ENCODE measurements at places on chromosomes 6 and 20.
A peak's percentile ranks its signal among the peaks of the same experiment; 100 is the strongest.

DNA sequence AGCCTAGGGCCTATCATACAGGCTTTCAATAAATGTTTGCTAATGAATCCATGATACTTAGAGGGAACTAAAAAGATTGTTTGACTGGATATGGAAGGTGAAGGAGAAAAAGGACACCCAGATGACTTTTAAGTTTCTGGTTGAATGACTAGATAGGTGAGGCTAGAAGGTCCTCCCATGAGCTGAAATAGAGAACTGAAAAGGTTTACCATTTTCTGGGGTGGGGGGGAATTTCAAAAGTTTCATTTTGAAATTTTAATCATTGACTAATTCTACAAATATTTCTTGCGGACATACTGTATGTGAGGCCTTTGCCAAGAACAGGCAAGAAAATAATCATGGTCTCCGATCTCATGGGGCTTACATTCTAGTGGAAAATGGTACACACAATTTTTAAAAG lies 17.9 kb upstream of the ZBTB2 start:
- DNase-seq: no peak

GRCh38 chr6:12903246-12903645 lies 186.7 kb downstream of the PHACTR1 start:
- DNase-seq: no peak

- no peak for DNase-seq
Observed at GRCh38 chr20:3797592-3798372, 1.7 kb downstream of the CDC25B start.

DNA sequence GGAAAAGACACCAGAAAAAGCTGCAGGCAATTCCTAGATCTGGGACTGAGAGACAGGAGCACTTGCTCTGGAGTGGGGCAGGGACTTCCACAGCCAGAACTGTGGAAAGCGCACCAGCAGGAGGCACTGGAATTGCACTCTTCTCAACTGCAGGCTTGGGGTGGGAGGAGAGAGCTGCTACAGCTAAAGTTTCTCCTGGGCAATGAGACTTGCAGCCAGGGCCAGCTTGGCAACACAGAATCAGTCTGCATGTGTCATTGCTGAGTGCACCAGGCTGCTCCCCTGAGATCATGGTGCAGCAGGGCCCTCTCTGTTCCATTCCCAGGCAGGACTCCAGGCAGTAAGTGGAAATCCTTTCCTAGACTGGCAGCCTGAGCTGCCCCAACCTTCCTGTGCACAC lies 145.8 kb downstream of the INSM1 start:
- DNase-seq: no peak

DNA sequence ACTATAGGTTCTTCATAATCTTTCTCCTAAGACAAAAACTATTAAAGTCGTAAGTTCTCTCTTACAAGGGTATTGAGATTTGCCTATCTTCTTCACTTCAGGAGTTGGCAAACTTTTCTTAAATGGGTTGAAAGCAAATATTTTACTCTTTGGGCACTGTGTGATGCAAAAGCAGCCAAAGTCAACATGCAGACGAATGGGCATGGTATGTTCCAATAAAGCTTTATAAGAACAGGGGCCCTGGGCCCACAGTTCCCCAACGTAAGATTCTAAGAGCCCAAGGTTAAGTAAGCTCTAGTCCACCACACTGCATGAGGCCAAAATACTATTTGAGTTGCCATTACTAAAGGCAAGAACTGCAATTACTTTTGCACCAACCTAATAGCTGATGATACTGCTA lies 11.5 kb downstream of the CD164 start:
- no peak for DNase-seq

DNA sequence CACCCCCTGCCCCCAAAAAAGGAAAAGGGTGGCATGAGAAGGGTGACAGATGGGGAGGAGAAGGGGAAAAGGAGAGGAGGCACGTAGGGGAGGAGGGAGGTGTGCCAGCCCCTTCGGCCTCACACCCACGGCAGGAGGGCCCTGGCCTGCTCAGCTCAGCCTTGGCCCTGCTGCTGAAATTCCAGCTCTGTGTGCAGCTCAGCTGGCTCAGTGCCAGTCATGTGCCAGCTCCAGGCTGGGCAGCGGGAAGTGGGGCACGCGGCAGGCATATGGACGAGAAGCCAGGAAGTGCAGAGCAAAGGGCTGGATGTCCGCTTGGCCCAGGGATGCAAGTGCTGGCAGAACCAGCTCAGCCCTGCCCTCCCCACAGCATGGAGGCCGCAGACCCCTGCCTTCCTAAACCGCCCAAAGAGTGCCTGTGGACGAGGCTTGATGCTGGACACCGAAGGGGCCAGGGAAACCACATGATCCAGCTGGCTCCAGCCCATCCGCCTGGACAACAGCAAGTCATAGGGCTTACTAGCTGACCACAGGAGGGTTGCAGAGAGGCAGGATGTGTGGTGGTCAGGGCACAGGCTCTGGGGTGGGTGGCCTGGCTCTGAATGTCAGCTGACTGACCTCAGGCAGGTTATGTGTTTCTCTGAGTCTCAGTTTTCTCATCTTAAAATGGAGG lies 60.2 kb downstream of the NOL4L start:
- no peak for DNase-seq

- DNase-seq: no peak
Observed at GRCh38 chr6:41302638-41303037, 16.2 kb upstream of the TREM1 start.

DNA sequence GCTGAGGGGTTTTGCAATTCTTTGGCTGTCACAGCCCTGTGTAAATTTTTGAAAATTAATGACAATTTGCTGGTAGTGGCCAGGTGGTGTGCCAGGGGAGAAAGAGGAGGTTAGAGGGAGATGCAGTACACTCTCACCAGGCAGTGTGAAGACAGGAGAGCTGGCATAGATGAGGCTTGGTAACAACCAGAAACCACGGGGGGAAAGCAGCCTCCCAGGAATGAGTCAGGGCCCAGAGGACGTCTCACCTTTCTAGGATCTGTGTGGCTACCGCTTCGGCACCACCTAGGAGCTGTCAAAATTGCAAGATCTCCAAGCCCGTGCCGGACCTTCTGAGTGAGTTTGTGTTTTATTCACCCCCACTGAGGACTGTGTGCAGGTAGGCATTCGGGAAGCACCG lies 171.4 kb downstream of the PACRG start:
- DNase-seq: no peak

- no peak for DNase-seq
Observed at GRCh38 chr6:100173211-100173610, 179.2 kb upstream of the MCHR2 start.

DNA sequence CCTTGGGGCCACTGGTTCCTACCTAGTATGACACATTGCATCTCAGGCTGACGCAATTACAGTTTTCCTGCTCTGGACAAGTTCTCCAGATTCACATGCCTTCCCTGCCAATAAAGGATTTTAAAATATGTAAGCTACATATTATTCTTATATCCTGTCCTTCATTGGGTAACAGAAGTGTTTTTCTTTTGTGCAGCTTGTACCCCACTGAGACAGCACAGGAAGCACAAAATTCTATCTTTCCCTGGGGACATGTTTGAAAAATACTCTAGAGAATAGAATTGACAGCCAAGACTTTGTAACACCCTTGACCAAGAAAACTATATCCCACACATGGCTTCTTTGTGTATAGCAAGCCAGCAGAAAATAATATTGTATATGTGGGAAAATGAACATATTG lies 456.8 kb downstream of the MAFB start:
- DNase-seq: no peak

DNA sequence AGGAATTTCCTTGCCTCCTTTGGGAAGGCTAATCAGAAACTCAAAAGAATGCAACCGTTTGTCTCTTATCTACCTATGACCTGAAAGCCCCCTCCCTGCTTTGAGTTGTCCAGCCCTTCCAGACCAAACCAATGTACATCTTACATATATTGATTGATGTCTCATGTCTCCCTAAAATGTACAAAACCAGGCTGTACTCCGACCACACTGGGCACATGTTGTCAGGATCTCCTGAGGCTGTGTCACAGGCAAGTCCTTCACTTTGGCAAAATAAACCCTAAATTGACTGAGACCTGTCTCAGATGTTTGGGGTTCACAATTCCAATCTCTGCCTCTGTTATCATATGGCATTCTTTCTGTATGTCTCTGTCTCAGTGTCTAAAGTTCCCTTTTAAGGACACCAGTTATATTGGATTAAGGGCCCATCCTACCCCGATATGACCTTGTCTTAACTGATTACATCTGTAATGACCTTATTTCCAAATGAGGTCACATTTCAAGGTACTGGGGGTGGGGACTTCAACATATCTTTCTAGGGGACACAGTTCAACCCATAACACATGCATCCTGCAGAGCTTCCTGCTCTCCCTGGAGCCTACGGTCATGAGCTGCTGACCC lies 513.5 kb upstream of the JARID2 start:
- DNase-seq: no peak

DNA sequence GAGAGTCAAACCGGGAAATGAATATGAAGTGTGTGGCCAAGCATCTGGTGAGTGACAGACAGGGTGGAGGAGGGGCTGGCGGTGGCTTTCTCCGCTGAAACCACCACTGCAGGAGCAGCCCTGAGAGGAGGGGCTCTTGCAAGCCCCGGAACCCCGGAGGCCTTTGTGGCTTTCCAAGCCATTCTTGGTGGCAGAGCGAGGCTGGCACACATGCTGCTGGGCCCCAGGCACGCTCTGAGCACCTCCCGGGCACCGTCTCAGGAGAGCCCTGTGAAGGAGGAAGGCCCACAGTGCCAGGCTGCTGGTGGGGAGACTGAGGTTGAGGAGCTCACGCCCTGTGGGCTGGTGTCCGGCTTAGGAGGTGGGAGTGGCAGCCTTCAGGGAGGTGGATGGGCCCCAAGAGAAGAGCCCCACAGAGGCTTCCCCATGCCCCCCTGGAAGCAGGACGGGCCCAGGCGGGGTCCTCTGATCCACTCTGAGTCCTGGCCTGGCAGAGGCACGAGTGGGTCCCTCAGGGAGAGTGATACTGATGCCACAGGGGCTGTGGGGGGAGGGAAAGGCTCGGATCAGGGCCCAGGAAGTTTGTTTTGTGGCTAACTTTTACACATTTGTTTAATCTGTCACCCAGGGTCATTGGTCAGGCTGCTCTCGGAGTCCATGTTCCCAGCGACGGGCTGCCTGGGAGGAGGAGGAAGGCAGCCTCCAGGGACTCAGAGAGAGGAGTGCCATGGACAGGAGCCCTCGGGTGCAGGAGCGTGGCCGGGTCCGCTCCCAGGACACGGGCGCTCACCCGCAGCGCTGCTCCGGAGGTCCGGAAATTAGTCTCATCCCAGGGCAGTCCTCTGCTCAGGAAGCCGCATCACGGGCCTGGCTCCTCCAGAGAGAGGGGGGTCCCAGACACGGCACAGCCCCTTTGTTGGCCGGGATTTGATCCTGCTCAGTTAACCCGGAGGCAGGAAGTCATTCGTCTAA lies 170.7 kb downstream of the ERMARD start:
- peak; percentile 37 for DNase-seq

- no peak for DNase-seq
Observed at GRCh38 chr6:159086033-159086618, 41.3 kb upstream of the TAGAP start.

GRCh38 chr6:24646771-24647170 lies 780 bp upstream of the KIAA0319 start:
- no peak for DNase-seq

- no peak for DNase-seq
Observed at GRCh38 chr6:170177772-170178560, 112.9 kb downstream of the DLL1 start.

DNA sequence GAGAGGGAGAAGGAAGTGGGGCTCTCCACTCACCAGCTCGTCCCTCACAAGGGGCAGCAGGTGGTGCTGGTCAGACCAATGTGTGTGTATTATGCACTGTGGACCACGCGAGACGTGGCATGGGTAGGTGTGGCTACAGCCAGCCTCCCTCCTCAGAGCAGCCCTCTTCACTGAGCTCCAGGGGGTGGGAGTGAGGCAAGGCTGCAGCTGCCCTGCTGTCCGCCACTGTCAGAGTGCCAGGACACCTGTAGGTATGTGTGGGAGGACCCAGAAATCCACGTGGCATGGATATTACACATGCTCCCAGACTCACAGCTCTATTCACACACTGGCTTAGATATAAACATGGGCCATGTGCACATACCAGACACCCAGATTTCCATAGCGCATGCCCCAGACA lies 90.3 kb downstream of the VEGFA start:
- DNase-seq: no peak

DNA sequence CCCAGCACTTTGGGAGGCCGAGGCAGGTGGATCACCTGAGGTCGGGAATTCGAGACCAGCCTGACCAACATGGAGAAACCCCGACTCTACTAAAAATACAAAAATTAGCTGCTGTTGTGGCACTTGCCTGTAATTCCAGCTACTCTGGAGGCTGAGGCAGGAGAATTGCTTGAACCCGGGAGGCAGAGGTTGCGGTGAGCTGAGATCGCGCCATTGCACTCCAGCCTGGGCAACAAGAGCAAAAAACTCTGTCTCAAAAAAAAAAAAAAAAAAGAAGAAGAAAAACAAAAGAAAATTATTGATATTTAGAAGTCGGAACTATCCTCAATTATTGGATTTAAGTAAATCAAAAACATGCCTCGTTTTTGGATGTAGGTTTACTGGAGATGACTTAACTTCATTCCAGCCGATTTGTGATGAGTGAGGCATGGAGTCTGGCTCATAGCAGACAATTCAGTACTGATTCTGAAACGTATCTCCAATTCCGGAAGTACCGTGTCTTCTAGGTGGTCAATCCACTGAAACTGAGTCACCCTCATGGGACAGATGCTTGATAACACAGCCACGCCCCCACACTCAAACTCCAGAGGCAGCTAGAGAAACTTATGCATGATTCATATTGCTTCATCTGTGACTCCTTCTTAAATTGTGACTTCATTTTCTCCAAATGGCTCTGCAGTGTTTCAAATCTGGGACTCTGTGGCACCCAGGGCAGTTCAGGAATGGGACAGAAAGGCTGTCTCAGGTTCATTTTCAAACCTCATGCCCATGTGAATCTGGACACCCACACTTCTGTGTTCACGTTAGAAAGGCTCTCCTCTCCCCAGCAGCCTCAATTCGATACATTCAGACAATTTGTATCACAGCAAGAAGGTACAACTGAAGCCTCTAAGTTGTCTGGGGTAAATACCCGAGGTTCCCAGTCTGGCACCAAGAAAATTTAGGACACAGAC lies 110.4 kb upstream of the ARMC2 start:
- DNase-seq: no peak

GRCh38 chr6:30344191-30344867 lies 627 bp upstream of the RPP21 start:
- DNase-seq: no peak

GRCh38 chr6:144568241-144568640 lies 283.1 kb downstream of the UTRN start:
- DNase-seq: no peak

- no peak for DNase-seq
Observed at GRCh38 chr6:32045811-32046449, 7.7 kb downstream of the CYP21A2 start.

- no peak for DNase-seq
Observed at GRCh38 chr6:43219119-43219518, 10.2 kb downstream of the DNPH1 start.
